ENCODE measurements at places on chromosomes 3 and 15. TPM values are rescaled to one million over a fixed set of nuclear protein-coding genes. Genes with fewer than 3 reads are reported as not detected.

SLC6A6 gene
- 10.5 TPM for total RNA-seq

FOXB1 gene
- total RNA-seq: not detected

TMEM45A gene
- 4.4 TPM for total RNA-seq

TF gene
- total RNA-seq: 0.27 TPM

CD96 gene
- 0.08 TPM for total RNA-seq

C3orf85 gene
- total RNA-seq: not detected

CTXN2 gene
- not detected for total RNA-seq

KLHL6 gene
- total RNA-seq: 0.16 TPM

TNIK gene
- total RNA-seq: 0.61 TPM

TICRR gene
- total RNA-seq: 3.9 TPM

SUCLG2 gene
- total RNA-seq: 48.3 TPM

SI gene
- not detected for total RNA-seq

TMIE gene
- 0.38 TPM for total RNA-seq

OR5K2 gene
- not detected for total RNA-seq
